Dermis microvascular lymphatic vessel endothelial cell (primary cell): ENCODE measurements at places on chromosomes 2 and 18. TPM values are rescaled to one million over a fixed set of nuclear protein-coding genes. Genes with fewer than 3 reads are reported as not detected.

DNA sequence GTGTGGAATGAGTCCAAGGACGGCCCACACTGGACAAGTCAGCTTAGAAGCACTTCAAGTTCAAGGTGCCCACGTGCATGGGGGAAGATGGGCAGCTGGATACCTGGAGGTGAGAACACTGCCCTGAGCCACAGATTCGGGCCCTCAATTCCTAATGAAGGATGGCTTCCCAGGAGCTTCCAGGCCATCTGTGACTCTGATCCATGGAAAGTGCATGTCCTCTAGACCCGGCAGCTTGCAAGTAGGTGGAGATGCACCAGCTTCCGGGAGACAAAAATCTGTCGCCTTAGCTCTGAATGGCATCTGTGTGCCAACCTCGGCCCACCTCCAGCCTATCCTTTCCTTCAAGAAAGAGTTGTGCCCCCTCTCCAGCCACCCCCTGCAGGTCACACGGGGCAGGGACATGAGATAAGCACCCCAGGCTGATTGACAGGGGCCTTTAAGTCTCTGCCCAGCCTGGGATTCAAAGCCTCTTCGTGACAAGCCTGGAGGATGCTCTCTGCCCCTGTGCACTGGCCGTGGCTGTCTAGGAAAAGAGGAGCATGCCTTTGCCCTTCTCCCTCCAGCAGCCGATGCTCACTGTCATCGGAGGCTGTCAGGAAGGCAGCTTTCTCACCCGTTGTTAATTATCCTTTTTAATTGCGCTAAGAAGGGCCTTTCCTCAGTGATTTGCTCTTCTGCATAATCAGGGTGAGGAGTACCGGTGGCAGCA is 65.5 kb downstream of the BIN1 start:
- no peak for DNase-seq

DNA sequence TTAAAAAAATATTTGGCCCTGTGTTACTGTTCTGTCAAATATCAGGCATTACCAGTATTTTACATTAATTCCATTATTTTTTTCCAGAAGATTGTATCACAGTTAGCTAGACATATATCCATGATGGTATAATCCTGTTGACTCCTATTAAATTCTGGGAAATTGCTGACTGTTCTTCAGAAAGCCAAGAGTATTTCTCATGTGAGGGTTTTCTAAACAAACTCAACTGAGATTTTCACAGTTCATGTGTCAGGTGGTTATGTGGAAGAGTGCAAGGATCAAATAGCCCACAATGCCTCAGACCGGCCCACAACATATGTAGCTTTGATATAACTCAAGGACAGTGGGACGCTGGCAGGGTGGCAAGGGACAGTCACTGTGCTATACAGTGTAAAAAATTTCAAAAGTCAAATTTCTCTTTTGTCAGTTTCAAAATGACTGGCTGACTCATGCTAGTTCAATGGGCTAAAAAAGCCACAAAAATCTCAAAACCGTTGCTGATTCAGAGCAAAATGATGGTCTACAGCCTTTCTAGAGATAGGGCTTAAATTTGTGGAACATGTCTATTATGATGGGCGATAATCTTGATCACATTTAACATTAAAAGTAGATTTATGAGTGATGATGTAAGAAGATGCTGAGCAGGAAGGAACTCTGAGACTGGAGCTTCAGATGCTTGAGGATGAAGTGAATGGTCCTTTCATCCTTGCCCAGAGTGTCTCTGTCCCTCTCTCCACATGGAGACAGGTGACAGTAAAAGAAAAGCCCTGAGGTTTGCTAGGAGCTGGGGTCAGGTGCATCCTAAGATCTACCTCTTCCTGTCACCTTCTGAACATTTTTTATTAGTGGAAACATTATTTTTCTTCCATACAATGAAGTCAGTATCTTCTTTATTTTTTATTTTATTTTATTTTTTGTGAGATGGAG is 175.8 kb upstream of the PIEZO2 start:
- DNase-seq, result no peak

The TMEM17 gene
- total RNA-seq, result 1.3 and 2.0 TPM in 2 replicates

- no peak for DNase-seq
Measured at GRCh38 chr2:139969323-139969722, 1189.1 kb upstream of the NXPH2 start.

- DNase-seq, result no peak
Measured at GRCh38 chr2:146979746-146980145, 865.1 kb upstream of the ACVR2A start.

The FAM161A gene
- total RNA-seq, result 0.76 and 0.90 TPM in 2 replicates

The TCF23 gene
- total RNA-seq, result not detected in 2 replicates

The RAX gene
- not detected in 2 replicates for total RNA-seq
